Left cardiac atrium (tissue), 4 donors: ENCODE measurements at places on chromosomes 2 and 18.

- DNase-seq = no peak
These were observed 61.3 kb upstream of the CHMP1B start for GRCh38 chr18:11789716-11790510.

- no peak for DNase-seq
These were observed 562.9 kb downstream of the ARHGAP15 start for GRCh38 chr2:143692162-143692561.

DNA sequence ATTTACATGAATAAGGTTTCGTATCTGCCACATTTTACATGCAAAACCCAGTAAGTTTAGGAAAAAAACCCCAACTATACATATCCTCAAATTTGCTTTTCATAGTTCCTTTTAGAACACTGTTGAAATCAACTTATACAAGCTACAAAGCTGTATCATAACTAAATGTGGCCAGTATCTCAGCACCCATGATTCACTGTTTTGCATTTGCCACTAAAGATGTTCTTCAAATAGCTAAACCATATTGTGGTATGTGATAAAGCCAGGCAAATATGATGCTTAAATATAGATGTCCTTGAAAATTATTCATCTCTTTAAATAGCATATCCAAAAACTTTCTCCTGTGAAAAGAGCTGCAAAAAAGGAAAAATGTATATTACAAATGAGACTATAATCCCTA, 29.9 kb downstream of the ROCK2 start:
- DNase-seq = no peak

DNA sequence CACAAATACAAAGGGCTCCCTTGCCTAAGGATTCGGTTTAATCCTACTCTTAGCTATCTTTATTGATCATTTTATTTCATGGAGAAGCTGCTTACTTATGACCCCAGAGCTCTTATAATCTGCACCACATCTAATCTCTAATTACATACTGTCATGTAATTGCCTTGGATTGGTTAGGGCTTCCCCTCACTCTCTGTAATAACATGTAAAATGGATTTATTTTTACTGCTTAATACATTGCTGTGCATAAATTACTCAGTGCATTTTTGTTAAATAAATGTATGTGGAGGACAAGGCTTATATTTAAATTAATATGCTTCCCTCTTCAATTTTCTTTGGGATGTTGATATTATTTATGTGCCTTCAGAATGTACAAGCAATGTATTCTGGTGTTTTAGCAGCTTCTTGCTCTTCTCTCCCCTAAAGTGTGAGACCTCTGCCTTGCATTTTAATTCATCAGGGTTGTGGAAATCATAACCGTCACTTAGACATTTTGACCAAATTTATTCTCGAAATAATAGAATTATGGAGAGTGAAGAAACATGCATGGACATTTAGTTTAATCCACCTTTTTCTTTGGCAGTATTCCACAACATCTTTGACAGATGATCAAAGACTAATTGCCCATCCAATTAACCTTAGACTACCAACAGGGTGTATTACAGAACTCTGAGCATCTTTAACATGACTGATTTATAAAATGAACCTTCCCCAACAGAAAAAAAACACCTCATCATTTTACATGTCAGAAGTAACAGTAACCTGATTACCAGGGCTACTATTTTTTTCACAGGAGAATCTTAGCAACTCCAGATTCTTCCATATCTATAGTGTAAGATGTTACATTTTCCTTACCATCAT, 692.6 kb downstream of the LRRTM4 start:
- DNase-seq = no peak

- no peak for DNase-seq
These were observed 120.9 kb upstream of the SPATS2L start for GRCh38 chr2:200185628-200186000.

DNA sequence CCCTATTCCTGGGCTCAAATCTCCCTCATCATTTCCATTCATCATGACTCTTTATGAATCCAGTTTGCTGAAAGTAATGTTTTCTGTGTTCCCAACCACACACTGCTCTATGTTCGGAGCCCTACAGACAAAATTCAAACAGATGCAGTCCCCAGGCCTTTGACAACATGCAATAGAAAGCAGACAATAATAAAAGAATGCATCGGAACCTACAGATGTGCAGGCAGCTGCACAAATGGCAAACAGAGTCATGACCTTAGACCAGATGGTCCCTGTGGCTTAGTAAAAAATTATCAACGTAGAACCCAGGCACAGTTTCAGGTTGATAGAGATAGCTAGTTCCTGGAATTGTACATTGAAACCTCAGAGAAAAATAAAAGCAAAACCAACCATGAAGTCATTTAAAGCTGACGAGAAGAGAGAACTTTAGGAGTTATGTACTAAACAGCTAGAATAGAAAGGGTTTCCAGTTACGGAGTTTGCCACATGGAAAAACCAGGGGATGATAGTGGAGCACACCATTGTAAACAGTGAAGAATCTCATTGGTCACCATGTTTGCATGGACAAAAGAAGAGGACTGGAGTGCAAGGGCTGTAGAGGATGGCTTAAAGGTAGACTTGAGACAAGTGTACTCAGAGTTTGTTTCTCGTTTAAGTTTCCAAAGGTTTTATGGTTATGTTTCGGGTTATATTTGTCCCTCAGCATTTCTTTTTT, 23.2 kb upstream of the ACVR1 start:
- no peak for DNase-seq

DNA sequence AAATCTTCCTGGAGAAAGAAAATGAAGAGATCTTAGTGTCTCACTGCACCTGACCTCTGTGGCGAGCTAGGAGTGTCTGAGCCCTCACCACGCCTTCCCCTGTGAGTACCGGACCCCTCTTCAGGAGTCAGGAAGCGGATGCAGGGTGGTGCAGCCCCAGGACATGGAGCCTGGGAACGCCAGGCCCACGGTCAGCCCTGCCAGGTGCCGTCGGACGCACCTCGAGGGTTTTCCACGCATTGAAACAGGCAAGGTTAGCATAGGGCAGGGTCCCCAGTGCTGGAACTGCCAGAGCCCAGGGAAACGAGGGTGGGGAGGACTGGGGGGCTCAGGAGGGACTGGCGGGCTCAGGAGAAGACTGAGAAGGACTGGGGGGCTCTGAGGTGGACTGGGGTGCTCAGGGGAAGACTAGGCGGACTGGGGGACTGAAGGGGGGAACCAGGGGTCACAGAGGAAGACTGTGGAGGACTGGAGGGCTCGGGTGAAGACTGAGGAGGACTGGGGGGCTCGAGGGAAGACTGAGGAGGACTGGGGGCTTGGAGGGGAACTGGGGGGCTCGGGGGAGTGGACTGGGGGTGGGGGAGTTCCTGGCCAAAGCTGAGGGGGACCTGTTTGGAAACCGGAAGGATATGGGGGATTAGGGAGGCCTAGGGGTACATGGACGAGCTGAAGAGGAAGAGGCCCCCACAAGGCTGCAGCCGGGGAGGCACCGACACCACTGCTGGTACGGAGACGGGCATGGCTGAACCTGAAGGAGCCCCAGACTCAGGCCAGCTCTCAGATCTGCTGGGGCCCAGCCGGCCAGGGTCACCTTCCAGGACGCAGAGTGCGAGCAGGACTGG, 65.2 kb upstream of the SNTG2 start:
- DNase-seq = no peak

DNA sequence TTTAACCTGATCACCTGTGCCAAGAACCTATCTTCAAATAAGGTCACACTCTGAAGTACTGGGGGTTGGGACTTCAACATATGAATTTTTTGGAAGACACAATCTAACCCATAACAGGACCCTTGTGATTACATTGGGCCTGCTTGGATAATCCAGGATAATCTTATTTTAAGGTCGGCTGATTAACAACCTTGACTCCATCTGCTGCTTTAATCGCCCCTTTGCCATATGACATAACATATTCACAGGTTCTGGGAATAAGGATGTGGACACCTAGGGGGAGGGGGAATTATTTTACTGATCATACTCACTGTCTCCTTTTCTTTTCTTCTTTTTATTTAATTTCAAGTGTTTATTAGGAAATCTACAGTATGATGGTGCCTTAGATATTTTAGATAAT, 34.8 kb downstream of the CDH20 start:
- no peak for DNase-seq

DNA sequence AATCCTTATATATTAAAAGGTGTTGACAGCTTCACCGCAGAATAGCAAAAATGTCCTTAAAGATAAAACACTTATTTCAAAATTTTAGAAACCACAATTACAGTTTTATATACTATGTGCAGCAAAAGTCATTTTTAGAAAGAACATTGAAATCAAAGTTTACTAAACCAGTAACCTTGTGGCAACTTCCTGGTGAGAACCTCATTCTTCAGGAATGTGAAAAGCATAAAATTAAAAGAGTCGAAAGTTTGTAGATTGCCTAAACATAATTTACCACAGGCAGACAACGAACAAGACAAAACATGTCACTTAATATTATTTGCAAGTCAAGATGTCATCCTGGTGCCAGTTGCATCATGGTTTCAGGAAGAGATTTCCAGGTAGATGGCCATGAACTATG, 108.3 kb upstream of the NRP2 start:
- no peak for DNase-seq

- DNase-seq = no peak
These were observed 173.0 kb upstream of the ALKAL2 start for GRCh38 chr2:460861-461260.

- DNase-seq = no peak
These were observed 114.4 kb downstream of the CTNNA2 start for GRCh38 chr2:79627237-79627636.

DNA sequence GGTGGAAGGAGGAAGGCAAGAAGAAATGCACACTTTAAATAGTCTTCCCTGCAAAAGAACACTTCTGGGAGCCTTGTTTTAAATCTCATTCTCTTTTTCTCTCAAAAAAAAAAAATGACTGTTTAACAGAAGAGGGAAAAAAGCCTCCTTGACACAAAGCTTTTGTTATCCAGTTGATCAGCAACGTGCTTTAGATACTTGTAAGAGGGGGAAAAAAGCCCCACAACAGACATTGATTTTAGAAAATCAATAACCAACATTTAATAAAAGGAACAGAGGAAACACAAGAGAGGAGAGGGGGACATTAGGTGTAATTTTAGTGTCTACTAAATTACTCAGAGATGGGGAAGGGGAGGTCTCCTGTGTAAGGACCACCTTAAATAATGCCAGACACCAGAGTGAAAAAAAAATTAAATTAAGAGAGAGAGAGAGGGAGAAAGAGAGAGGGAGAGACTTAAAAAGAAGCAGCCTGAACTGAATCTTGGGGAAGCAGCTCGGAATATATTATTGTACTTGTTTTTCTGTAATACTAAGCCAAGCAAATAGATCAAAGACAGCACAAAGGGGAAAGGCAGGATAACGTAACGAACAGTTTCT, 4.7 kb downstream of the ZEB2 start:
- no peak for DNase-seq

DNA sequence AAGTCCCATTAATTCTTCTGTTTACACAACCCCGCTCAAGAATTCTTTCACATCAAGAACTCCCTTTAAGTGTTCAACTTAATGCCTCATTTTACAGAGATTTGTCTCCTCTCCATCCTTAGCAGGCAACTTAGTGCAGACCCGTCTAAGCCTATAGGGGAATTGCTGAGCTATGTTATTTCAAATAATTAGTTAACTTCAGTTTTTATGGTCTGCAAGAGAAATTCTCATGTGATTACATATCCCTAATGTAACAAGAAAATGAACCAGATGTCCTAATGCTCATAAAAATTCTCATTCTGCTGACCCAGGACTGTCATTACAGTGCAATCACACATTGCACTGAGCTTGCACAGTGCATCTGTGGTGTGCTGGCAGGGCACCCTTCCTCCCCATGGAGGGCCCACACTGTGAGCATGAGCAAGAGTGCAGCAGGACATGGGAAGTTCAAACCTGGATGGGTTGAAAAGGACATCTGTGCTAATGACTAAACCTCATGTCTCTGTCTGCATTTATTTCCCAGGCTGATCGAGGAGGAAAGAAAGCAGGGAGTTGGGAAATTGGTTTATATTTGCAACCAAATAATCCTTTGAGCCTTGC, 97.1 kb downstream of the COL5A2 start:
- DNase-seq = no peak

DNA sequence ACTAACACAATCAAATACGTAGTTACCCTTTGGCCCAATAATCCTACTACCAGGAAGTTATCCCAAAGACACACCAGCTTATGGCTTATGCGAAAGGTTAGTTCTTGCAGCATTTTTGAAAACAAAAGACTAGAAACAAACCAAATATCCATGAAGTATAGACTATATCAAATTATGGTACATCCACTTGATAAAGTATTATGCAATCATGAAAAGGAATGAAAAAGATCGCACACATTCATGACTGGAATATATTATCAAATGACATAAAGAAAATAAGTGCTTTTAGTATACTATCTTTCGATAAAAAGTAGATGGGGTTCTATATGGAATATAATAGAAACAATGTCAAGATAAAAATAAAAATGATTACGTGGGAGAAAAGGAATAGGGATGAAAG, 78.2 kb downstream of the COBLL1 start:
- no peak for DNase-seq

DNA sequence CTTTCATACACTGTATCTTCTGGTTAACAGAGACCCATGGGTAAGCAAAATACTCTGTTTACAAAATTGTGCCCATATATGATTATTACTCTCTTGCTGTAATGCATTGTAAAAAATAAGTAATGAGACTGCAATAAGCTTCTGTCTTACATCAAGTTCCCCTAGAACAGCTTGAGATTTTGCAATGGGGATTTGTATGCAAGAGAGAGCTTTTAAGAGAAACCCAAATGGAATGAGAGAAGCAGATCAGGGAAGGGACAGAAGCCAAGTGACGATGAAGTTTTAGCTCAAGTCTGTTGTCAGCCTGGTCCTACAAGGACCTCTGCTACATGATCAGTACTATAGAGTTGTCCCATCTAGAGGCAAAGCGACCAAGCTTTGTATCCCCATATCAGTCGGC, 218.1 kb upstream of the VWC2L start:
- no peak for DNase-seq

DNA sequence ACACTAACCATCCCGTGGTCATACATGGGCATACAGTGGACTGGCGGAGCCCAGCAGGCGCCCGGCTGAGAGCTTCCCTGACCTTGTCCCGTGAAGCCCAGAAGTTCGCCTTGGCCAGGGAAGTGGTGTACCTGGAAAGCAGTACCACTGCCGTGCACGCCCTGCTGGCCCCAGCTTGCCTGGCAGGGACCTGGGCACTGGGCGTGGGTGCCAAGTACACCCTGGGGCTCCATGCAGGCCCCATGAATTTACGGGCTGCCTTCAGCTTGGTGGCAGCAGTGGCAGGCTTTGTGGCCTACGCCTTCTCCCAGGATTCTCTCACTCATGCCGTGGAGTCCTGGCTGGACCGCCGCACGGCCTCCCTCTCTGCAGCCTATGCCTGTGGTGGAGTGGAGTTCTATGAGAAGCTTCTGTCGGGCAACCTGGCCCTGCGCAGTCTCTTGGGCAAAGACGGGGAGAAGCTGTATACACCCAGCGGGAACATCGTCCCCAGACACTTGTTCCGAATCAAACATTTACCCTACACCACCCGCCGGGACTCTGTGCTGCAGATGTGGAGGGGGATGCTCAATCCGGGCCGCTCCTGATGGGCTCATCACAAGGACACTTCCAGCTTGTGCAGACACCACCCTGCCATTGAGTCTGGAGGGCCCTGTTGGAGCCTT, 2.3 kb downstream of the TMEM177 start:
- DNase-seq = no peak
